ENCODE measurements at places on chromosomes 6 and 20.

DNA sequence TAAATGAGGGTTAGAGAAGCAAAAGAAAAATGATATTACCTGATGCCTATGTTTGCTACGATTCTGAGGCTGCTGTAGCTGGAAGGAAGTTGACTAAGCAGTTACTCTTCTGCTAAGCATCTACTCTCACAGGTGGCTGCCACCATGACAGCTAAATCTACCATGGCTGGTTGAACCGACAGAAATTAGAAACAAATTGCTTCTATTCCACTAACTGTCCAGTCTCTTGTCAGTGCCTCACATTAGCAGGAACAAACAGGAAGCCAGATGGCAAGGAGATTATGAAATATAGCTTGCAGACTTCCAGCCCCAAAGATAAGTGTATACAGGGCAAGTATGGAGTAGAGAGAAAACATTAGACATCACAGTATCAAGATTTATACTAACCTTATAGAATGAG lies 59.4 kb upstream of the TMEM200A start:
- H3K4me1 ChIP-seq, result peaks cover 2% of the 10 kb centered on the region
- no peaks in the 10 kb centered on the region for H3K27me3 ChIP-seq
- H3K4me3 ChIP-seq, result no peak overlapping the region
- H3K36me3 ChIP-seq, result no peaks in the 10 kb centered on the region

DNA sequence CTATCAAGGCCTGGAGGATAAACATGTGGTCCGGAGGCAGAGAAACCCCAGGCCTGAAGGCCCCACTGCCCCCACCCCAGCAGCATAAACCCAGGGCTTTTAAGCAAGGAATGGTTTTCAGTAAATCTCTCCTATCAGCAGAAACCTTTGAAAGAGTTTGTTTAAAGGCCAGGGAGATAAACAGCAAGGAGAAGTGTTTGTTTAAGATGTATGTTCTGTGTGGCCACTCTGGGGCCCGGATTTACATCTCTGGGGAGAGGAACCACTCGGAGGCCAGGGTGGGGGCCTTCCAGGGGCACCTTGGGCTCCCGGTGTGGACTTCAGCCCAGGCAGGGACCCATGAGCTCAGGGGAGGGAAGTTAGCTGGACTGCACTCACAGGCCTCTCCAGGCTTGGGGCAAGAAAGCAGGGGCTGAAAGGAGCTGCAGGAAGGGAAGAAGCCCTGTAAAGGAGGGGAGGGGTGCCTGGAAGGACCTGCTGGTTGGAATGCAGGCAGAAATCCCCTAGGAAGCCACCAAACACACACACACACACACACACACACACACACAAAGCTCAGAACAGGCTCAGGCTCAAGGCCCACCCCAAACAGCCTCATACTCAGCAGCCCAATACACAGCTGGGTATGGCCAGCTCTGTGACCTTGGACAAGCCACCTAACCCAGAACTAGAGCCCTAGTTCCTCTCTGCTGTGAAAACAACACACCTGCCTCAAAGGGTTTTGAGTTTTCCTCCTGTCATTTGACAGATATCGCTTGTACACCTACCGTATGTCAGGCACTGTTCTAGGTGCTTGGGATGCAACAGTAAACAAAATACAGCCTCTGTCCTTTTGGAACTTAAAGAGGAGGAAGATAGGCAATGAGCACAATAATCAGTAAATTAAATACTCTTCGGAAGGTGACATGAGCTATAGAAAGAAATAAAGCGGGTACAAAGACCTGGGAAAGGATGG lies 26.2 kb upstream of the FOXP4 start:
- DNase-seq, result no peak
- no peak overlapping the region for H3K4me3 ChIP-seq
- H3K27ac ChIP-seq, result no peak overlapping the region
- H3K27me3 ChIP-seq, result peaks cover 33% of the 10 kb centered on the region

GRCh38 chr6:111605100-111605751 lies 452 bp downstream of the TRAF3IP2 start:
- H3K27me3 ChIP-seq, result no peaks in the 10 kb centered on the region
- peaks cover 38% of the 10 kb centered on the region for H3K4me1 ChIP-seq
- H3K27ac ChIP-seq, result peak overlapping the region; percentile 98
- H3K36me3 ChIP-seq, result no peaks in the 10 kb centered on the region

DNA sequence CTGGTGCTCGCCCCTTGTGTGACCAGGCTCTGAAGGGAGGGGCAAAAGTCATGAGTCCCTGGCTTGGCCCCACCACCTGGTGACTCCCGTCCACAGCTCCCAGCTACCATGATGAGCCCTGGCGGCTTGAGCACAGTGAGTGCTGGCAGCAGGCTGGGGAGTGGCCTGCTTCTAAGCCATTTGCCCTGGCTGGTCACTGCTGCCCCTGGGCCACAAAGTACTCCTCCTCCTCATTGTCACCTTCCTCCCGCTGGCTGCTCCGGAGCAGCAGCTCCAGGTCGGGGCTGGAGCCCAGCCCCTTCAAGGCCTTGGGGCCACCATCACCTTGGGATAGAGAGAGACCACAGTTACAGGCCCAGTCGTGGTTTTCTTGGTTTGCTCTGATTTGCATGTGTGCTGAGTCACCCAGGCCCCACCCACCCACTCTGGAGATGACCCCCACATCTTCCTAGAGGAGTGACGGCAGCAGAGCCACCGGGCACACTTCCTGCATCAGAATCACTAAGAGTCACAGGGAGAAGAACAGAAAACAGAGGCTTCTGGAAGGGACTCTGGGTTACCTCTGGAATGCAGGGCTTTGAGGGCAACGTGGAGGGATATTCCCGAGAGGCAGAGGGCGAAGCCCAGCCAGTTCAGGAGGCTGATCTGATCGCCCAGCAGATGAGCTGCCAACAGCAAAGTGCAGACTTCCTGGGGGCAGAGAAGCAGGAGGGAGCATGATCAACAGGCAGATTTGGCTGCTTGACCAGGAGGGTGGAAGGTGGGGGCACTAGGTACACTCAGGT lies 42.1 kb upstream of the CDH22 start:
- peaks cover 16% of the 10 kb centered on the region for H3K4me1 ChIP-seq
- H3K27ac ChIP-seq, result peak overlapping the region; percentile 56
- no peak overlapping the region for H3K4me3 ChIP-seq
- H3K36me3 ChIP-seq, result peaks cover 5% of the 10 kb centered on the region
- no peak for DNase-seq
- no peaks in the 10 kb centered on the region for H3K27me3 ChIP-seq

- H3K27me3 ChIP-seq, result peaks cover 11% of the 10 kb centered on the region
- no peaks in the 10 kb centered on the region for H3K36me3 ChIP-seq
- no peak for DNase-seq
- no peaks in the 10 kb centered on the region for H3K4me1 ChIP-seq
- H3K4me3 ChIP-seq, result no peak overlapping the region
- no peak overlapping the region for H3K27ac ChIP-seq
Observed at GRCh38 chr6:169070506-169071176, 183.0 kb downstream of the THBS2 start.

DNA sequence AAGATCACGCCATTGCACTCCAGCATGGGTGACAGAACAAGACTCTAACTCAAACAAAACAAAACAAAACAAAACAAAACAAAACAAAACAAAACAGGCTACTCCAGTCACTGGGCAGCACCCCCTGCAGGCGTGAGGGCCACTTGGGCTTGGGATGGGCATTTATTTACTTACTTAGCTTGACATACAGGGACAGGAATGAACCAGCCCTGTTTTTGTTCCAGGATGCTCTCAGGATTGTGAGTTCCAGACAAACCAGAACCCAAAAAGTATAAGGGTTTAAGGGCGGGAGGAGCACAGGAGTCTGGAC lies 4.0 kb upstream of the PTPN1 start:
- H3K4me3 ChIP-seq, result no peak overlapping the region
- no peaks in the 10 kb centered on the region for H3K27me3 ChIP-seq
- peaks cover 14% of the 10 kb centered on the region for H3K4me1 ChIP-seq
- no peak for DNase-seq
- no peak overlapping the region for H3K27ac ChIP-seq

DNA sequence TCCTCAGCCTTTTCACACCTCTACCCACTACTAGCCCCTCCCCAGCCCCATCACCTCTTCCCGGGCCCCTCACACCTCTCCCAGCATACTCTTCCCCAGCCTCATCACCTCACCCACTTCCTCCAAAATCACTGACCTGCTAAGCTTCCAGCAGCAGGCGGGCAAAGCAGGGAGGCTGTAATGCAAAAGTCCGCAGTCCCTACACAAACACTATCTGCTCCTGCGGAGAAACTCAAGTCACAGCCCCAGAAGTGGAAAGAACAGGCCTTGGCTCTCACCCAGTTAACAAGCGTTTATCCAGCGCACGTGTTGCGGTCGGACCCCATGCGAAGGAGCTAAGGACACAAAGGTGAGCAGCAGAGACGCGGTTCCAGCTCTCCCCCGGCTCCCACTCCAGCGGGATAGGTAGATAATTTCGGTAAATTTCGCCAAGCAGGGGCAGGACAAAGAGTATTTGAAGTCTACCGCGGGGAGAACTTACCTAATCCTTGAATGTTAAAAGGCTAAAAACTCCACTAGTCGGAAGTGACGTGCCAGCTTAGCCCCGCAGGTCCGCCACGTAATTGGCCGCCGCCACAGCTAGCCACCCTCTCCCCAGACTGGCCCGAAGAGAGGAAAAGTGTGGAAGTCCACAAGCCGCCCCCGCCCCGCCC lies 728 bp upstream of the TRIM39 start:
- peak overlapping the region; percentile 99 for H3K27ac ChIP-seq
- H3K4me3 ChIP-seq, result peak overlapping the region; percentile 95
- H3K36me3 ChIP-seq, result peaks cover 57% of the 10 kb centered on the region
- peak; percentile 79 for DNase-seq
- H3K4me1 ChIP-seq, result peaks cover 53% of the 10 kb centered on the region
